Endothelial cell (in vitro differentiated cells): ENCODE measurements at places on chromosomes 2 and 18.
A peak's percentile ranks its signal among the peaks of the same experiment; 100 is the strongest.

GRCh38 chr2:64289737-64290136 lies 145.5 kb upstream of the PELI1 start:
- DNase-seq: no peak

DNA sequence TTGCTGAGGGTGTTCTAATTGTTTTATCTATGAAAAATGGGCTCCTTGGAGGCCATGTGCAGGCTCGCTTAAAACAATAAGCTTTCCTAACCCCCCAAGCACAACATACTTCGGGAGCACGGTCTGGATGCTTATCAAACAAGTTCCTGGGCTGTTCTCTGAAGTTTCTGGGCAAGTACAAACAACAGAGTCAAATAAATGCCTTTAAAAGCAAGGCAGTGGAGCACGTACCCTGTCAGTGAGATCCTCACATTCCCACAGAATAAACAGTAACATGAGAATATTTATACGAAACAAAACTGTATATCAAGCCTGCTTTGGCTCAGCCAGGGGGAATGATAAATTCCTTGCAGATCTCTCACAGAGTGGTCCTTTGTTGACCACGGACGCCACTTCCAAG lies 44.8 kb downstream of the FTCDNL1 start:
- no peak for DNase-seq

DNA sequence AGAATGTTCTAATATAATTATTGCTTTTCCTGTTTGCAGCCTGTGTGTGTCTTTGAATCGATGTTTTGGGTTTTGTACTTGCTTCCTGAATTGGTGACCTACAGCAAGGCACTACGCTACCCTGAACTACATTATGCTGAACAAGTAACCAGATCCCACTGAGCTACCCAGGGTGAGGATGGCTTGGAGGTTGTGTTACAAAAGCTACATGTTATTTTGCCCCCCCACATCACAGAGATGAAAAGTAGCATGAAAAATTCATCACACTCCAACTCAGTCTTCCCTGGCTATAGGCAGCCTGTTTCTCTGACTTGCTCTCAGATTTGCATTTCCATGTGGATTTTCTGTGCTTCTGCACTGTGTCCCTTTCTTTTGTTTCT lies 162.1 kb downstream of the LDLRAD4 start:
- no peak for DNase-seq

- no peak for DNase-seq
Observed at GRCh38 chr2:162197069-162197825, 45.2 kb upstream of the GCG start.

DNA sequence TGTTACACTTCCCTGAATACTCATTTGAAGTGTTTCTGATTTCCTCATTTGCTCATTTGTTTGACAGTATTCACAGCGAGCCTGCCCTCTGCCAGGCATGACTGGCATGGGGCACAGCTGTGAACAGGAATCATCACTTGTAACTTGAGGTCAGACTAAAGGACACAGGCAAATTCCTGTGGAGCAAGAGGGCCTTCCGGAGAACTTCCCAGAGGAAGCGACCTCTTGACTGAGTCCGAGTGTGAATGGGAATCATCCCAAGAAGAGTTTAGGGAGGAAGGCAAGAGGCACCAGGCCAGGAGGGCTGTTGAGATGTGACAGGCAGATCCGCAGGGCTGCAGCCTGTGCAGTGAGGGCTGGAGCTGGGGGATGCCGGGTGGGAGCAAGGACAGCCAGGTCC lies 45.4 kb downstream of the LIMS1 start:
- no peak for DNase-seq

DNA sequence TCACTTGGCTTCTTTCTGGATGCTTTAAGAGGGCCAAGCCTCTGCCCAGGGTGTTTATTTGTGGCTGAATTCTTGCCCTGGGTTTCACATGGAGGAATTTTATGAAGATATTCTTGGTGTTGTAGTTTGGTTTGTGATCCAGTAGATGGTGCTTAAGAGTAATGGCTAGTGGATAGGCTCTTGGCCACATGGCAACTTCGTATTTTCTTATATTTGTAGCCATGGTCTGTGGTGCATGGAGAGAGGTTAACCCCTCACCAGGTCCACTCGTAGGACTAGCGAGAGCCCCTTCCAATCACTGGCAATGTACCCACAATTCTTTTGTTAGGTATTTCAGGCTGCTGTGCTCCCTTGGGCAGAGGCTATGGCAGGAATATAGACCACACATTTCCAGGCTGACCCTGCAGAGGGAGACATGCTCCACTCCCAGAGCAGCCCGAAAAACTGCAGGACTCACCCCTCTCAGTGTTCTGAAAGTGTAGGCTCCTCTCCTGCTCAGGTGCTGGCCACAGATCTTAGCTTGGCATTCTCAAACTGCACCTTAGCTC lies 582.1 kb upstream of the SETBP1 start:
- DNase-seq: peak; percentile 40
